Natural killer cell treated with Interleukin-12 subunit alpha and Interleukin-12 subunit beta and Interleukin-15 and Interleukin-18, amount 100 ng/mL, for 72 hours (primary cell): ENCODE measurements at places on chromosomes 5 and 9. TPM values are rescaled to one million over a fixed set of nuclear protein-coding genes. Genes with fewer than 3 reads are reported as not detected.

Gene SGCD
- 0.20 TPM for total RNA-seq

Gene SH3GLB2
- total RNA-seq, result 99.0 TPM

Gene PCDHGB6
- 0.89 TPM for total RNA-seq

Gene RPL35
- total RNA-seq, result 1,578 TPM

Gene SLC22A4
- total RNA-seq, result 2.5 TPM

Gene ADGRD2
- not detected for total RNA-seq

DNA sequence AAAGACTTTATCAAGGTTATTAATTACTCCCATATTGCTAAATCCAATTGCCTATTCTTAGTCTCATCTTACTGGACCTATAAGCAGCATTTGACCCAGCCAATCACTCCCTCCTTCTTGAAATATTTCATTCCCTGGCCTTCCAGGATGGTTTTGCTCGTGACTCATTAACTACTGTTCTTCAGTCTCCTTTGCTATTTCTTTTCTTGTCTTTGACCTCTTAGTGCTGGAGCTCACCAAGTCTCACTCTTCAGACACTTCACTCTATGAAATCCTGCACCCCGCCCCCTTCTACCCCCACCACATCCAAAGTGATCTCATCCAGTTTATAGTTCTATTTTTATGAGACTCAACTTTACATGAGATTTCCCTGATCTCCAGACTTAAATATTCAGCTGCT lies 803.1 kb upstream of the WWC1 start:
- no peaks in the 10 kb centered on the region for H3K36me3 ChIP-seq
- DNase-seq, result no peak
- no peak overlapping the region for H3K27ac ChIP-seq
- H3K4me3 ChIP-seq, result no peak overlapping the region
- H3K4me1 ChIP-seq, result no peaks in the 10 kb centered on the region

DNA sequence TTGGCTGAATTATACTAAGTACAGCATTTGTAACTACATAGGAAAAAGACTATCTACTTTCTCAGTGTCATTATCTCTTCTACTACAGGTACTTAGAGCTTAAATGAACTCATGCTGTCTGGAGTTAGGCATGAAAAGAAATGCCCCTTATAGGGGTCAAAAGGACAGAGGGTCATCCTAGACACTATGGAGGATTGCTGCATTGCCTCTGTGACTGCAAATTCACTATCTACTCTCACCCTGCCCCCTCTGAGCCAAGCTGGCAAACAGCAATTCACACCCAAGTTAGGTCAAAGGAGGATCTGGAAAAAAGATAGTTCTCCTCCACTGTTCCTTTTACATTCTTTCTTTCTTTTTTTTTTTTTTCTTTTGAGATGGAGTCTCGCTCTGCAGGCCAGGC lies 36.7 kb downstream of the ANKRD31 start:
- H3K4me1 ChIP-seq, result no peaks in the 10 kb centered on the region
- no peak overlapping the region for H3K4me3 ChIP-seq
- peaks cover 8% of the 10 kb centered on the region for H3K27me3 ChIP-seq
- no peaks in the 10 kb centered on the region for H3K36me3 ChIP-seq

DNA sequence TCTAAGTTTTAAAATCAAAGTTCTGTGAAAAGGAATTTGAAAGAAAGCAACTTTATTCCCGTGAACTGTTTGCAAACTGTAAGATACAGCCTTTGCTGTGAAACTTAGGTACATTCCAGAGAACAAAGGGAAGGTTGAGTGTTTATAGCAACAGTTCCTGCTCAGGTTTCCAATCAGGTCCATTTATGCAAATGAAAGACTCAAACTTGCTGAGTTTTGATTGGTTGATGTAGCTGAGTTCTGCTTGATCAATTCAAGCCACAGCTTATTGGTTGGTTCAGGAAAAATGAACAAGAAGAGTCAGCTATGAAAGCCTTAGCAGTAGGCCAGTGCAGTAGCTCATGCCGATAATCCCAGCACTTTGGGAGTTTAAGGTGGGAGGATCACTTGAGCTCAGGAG lies 37.9 kb downstream of the SLC27A6 start:
- DNase-seq, result no peak
- no peak overlapping the region for H3K27ac ChIP-seq
- no peak overlapping the region for H3K4me3 ChIP-seq
- no peaks in the 10 kb centered on the region for H3K4me1 ChIP-seq
- H3K27me3 ChIP-seq, result no peaks in the 10 kb centered on the region
- no peaks in the 10 kb centered on the region for H3K36me3 ChIP-seq

GRCh38 chr5:61048534-61048933 lies 103.5 kb downstream of the NDUFAF2 start:
- H3K4me3 ChIP-seq, result no peak overlapping the region
- DNase-seq, result no peak
- H3K27me3 ChIP-seq, result no peaks in the 10 kb centered on the region
- no peak overlapping the region for H3K27ac ChIP-seq
- peaks cover 8% of the 10 kb centered on the region for H3K36me3 ChIP-seq

DNA sequence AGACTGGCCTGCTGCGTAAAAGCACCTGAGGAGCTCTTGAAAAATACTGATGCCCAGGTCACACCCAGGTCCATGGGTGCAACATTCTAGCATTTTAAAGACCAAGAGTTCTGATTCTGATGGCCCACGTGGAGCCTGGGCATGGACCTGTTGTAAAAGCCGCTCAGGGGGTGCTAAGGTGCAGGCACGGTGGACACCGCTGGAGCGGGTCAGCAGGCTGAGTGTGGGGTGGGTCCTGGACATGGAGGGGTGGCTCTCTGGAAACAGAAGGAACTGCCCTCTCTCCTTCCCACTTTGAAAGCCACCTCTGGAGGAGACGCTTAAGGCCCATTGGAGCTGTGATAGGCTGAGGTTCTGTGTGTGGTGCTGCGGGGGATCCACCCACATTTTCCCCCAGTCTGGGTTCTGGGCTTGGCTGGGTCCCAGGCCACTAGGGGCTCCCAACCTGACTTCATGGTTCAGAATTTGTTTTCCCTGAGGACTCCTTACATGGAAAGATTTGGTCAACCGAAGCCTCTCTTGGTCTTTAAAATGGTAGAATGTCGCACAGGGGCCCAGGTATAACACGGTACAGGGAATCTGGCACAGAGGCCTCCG lies 16.6 kb downstream of the GPRIN1 start:
- H3K4me3 ChIP-seq, result no peak overlapping the region
- no peak overlapping the region for H3K27ac ChIP-seq
- DNase-seq, result no peak

DNA sequence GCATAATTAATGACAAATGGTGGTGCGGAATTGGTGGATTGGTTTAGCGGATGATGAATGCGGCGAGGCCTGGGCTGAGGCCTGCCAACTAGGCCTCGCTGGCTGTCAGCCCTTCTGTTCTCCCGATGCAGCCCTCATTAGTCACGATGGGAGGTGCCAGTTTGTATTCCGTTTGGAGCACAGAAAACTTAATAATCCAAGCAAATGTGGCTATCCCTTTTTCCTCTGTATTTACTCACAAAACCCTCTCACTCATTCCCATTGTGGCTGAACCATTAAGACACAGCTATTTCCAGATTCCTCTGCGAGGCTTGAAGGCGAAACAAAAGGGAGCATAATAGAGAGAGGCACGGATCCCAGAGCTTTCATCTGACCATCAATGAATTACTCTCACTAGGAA lies 114.3 kb downstream of the MVB12B start:
- peaks cover 3% of the 10 kb centered on the region for H3K4me1 ChIP-seq
- no peaks in the 10 kb centered on the region for H3K27me3 ChIP-seq
- no peak for DNase-seq
- no peak overlapping the region for H3K4me3 ChIP-seq
- no peaks in the 10 kb centered on the region for H3K36me3 ChIP-seq
- no peak overlapping the region for H3K27ac ChIP-seq

DNA sequence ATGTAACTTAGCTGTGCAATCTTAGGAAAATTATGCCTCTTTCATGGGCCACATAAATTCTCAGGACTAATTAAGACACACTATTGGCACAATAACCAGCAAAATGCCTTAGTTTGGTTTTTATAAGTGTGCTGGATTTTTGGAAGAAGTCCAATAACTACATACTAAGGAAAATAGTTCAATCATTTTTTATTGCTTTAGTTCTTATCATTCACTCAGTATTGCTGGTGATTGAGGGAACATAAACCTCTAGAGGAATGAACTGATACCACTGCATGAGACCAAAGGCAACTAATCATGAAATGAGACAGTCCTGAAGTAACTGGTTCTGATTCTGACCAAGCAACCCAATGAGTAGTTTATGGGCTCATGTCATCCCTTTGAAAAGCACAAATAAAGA lies 571.5 kb downstream of the PDE4D start:
- DNase-seq, result no peak
- H3K4me3 ChIP-seq, result no peak overlapping the region

GRCh38 chr5:79269733-79270166 lies 33.8 kb downstream of the JMY start:
- no peaks in the 10 kb centered on the region for H3K4me1 ChIP-seq
- H3K36me3 ChIP-seq, result no peaks in the 10 kb centered on the region
- H3K4me3 ChIP-seq, result no peak overlapping the region
- H3K27me3 ChIP-seq, result no peaks in the 10 kb centered on the region

GRCh38 chr5:1173485-1174070 lies 27.8 kb upstream of the SLC6A19 start:
- no peak overlapping the region for H3K27ac ChIP-seq
- no peaks in the 10 kb centered on the region for H3K36me3 ChIP-seq
- H3K4me1 ChIP-seq, result peaks cover 9% of the 10 kb centered on the region
- H3K4me3 ChIP-seq, result no peak overlapping the region
- no peaks in the 10 kb centered on the region for H3K27me3 ChIP-seq
- DNase-seq, result peak; percentile 44

DNA sequence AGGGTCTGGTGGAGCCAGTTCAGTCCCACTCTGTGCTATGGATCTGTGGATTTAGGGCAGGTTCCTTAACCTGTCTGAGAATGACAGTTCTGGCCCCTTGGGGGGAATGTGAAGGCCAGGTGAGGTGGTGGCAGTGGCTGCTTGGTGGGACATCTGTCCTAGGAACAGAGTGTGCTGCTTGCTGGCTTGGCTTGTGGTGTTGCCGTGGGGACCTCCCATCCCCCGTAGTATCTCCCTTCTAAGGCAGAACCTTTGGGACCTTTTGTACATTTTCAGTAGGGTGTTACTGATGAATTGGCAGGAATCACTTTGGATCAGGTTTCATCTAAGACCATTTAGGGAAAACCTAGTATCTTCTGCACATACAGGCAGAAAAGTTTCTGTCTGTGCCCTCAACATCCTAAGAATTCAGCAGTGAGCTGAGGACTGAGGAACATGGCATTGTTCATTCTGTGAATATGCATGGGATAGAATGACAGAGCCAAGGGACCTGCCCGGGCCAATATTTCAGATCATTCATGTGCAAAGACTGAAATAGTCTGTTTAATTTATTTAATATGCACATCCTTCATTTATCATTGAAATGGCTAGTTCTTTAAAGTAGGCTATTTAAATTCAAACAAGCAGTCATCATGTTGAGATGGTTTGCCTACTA lies 64.6 kb downstream of the WNK2 start:
- no peaks in the 10 kb centered on the region for H3K4me1 ChIP-seq
- no peak overlapping the region for H3K4me3 ChIP-seq
- peak; percentile 20 for DNase-seq
- H3K27me3 ChIP-seq, result no peaks in the 10 kb centered on the region
- H3K36me3 ChIP-seq, result no peaks in the 10 kb centered on the region

DNA sequence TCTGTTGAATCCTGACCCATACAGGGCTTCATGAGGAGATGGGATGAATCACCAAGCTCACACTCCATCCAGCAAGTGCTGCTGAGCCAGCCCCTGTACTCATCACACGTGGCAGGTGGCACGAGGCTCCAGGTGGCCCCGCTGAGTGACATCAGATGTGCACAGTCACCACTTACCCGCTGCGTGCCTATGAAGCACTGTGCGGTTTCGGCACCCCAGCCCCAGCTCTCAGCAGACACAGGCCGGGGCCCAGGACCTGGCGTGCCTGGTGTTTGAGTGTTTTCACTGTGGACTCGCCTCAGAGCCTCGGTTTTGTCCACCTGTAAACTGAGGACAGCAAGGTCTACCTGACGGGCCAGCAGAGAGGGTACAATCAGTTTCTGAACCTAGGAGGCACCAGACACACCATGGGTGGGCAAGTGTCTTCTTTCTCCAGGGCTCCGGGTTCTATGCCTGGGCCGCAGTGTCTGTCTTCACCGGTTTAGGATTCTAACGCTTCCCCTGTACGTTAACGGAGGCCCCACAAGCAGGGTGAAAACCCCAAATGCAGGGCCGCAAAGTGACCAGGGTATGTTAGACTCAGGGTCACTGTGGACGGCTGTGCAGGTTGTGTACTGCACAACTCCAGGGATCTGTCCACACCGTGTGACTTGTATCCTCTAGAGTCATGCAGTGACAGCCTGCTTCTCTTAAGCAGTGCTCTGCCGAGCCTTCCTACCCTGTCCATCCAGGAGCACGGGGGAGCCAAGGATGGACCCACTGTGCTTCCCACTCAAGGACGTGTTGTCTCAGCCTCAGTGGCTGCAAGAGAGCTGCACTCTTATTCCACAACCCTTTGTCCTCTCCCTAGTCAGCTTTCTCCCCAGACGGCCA lies 44.3 kb upstream of the COL5A1 start:
- no peaks in the 10 kb centered on the region for H3K27me3 ChIP-seq
- no peaks in the 10 kb centered on the region for H3K4me1 ChIP-seq
- no peak overlapping the region for H3K4me3 ChIP-seq
- no peak overlapping the region for H3K27ac ChIP-seq
- no peaks in the 10 kb centered on the region for H3K36me3 ChIP-seq

- H3K27ac ChIP-seq, result no peak overlapping the region
- DNase-seq, result no peak
- no peaks in the 10 kb centered on the region for H3K36me3 ChIP-seq
- H3K27me3 ChIP-seq, result peaks cover 6% of the 10 kb centered on the region
- no peak overlapping the region for H3K4me3 ChIP-seq
These were observed 98.4 kb downstream of the PDE4D start for GRCh38 chr5:59795141-59795540.

- peak overlapping the region; percentile 93 for H3K27ac ChIP-seq
- H3K4me1 ChIP-seq, result peaks cover 48% of the 10 kb centered on the region
- no peaks in the 10 kb centered on the region for H3K27me3 ChIP-seq
- H3K36me3 ChIP-seq, result peaks cover 29% of the 10 kb centered on the region
These were observed 727 bp upstream of the DNAJA1 start for GRCh38 chr9:33024126-33024965.

DNA sequence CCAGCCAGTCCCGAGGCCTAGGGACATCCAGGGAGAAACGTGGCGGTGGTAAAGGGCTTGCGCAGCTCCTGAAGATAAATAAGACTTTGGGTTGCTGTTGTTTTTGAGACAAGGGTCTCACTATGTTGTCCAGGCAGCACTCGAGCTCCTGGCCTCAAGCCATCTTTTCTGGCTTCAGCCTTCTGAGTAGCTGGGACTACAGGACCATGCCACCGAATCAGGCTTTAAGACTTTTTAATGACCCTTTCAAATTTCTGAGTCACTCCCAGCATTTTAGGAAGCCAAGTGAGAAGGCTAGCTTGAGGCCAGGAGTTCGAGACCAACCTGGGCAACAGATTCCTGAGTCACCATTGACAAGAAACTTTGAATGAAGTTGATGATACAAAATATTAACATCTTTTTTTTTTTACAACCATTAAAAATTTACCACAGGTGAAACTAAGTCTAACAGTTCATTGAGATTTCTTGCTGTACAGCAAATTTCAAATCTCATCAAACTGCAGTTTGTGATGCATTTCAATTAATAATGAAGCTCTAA lies 817 bp upstream of the GNE start:
- H3K4me3 ChIP-seq, result peak overlapping the region; percentile 96
- H3K27me3 ChIP-seq, result no peaks in the 10 kb centered on the region
- no peaks in the 10 kb centered on the region for H3K4me1 ChIP-seq
- no peaks in the 10 kb centered on the region for H3K36me3 ChIP-seq
- peak overlapping the region; percentile 84 for H3K27ac ChIP-seq

GRCh38 chr5:37954561-37954960 lies 114.7 kb upstream of the GDNF start:
- H3K4me1 ChIP-seq, result no peaks in the 10 kb centered on the region
- H3K4me3 ChIP-seq, result no peak overlapping the region
- H3K36me3 ChIP-seq, result peaks cover 8% of the 10 kb centered on the region
- no peaks in the 10 kb centered on the region for H3K27me3 ChIP-seq
- no peak overlapping the region for H3K27ac ChIP-seq
- DNase-seq, result no peak
